ENCODE measurements at places on chromosomes 3 and 15. TPM values are rescaled to one million over a fixed set of nuclear protein-coding genes. Genes with fewer than 3 reads are reported as not detected.

ZNF80 gene
- total RNA-seq: not detected

SLC12A1 gene
- not detected for total RNA-seq

MESP1 gene
- total RNA-seq: 5.5 TPM

ZMAT3 gene
- 4.8 TPM for total RNA-seq

HRG gene
- total RNA-seq: not detected

A4GNT gene
- not detected for total RNA-seq

FAM219B gene
- 30.1 TPM for total RNA-seq

GUCA1C gene
- total RNA-seq: not detected

GP9 gene
- total RNA-seq: not detected

TM4SF18 gene
- 31.8 TPM for total RNA-seq

CCDC33 gene
- total RNA-seq: 8.0 TPM

RLBP1 gene
- not detected for total RNA-seq

LACTB gene
- 24.3 TPM for total RNA-seq

Data from A549 treated with GW870086 at 1 μM for 4 hours (cell line).